ENCODE measurements at places on chromosomes 11 and 22.

DNA sequence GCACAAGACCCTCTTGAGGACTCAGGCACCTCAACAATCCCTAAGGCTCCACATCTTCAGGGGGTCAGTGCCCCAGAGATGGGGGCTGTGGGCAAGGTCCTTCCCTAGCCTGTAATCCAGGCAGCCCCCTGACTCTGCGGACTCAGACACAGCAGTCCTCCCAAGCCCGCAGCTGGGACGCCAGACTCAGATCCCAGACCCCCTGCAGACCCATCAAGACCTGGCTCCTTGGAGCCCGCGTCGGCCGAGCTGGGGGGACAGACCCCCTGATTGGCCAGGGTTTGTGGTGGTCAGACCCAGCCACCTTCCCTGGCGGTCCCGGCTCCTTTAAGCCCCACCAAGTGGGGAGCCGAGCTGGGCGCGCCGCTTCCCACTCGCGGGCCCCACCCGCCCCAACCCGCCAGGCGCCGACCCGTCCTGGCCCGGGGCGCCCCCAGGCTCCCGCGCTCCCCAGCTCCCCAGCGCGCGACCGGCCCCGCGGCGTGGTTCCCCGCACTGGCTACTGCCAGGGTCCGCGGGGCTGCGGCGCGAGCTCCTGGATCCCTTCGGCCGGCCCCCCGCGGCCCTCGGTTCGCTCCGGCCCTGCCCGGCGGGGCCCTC, 458 bp downstream of the OSBPL5 start:
- no peak for DNase-seq

- DNase-seq, result no peak
Observed at GRCh38 chr11:117356126-117356890, 28.7 kb downstream of the CEP164 start.

GRCh38 chr11:128853559-128853958, 13.5 kb downstream of the KCNJ1 start:
- DNase-seq, result no peak

GRCh38 chr22:41364233-41364632, 17.5 kb upstream of the TEF start:
- no peak for DNase-seq

DNA sequence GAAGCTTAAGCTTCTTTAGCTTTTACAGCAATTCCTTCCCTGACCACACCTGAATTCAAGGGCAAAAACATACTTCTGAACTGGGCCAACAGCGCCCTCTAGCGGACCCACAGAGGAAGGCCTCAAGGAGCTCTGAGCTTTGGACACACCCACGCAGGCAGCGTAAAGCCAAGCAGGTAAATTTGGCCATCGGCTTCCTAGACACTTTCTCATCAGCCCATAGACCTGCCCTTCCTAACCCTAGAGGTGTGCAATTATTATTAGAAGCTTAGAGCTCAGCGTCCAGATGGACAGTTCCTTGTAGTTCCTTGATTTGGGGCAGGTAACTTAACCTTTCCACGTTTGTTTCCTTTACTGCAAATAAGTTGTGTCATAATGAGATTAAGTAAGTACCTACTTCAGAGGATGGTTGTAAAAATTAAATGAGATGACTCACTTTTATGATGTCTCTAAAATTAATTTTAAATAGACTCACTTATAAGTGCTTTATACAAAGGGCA, 25.7 kb upstream of the HMGXB4 start:
- DNase-seq, result peak; percentile 51

DNA sequence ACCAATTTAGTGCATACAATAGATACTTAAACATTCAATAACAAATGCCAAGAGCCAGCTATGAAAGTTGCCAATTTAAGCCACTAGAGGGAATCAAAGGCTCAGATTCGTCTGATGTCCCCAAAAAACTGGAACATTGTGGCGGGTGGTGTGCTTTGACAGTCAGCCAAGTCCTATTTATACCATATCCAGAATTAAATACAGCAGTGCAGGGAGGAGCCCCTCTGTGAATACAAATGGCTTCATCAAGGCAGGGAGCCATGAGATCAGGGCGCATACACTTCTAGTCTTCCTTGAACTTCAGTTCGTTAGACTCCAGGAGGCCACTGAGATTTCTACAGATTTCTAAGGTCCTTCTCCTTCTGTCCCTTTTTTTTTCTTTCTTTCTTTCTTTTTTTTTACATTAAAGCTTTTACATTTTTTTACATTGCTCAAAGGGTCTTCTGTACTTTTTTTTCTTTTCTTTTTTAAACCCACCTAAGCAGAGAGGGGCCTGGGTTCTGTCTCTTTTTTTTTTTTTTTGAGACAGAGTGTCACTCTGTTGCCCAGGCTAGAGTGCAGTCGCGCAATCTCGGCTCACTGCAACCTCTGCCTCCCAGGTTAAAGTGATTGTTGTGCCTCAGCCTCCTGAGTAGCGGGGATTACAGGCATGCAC, 41.5 kb upstream of the HSPA8 start:
- DNase-seq, result no peak

Data from stimulated activated CD8-positive, alpha-beta memory T cell treated with anti-CD3 and anti-CD28 coated beads, Interleukin-4, amount 100 ng/mL, for 24 hours (primary cell).